ENCODE measurements at places on chromosomes 11 and 22.

- DNase-seq = no peak
Measured at GRCh38 chr11:117752071-117752470, 44.9 kb downstream of the DSCAML1 start.

GRCh38 chr22:40030758-40031095 is 36.0 kb downstream of the FAM83F start:
- no peak for DNase-seq

DNA sequence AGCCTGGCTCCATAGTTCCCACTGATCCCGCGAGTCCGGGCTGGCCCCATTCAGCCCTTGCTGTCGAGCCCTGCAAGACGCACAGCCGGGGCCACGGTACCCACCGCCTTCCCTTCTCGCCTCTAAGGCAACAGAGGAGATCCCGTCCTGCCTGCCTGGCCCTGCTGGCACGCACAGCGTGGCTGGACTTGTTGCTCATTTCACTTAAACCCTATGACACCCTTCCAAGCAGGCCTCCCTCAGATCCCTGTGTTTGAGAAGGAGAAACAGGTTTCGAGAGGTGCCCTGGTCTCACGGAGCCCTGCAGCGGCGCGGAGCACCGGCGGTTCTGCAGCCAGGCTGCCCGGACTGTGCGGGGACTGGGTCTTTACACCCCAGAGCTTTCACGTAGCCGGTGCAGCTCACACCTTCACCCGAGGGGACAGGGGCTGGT is 1048.4 kb downstream of the BRD1 start:
- DNase-seq = no peak

DNA sequence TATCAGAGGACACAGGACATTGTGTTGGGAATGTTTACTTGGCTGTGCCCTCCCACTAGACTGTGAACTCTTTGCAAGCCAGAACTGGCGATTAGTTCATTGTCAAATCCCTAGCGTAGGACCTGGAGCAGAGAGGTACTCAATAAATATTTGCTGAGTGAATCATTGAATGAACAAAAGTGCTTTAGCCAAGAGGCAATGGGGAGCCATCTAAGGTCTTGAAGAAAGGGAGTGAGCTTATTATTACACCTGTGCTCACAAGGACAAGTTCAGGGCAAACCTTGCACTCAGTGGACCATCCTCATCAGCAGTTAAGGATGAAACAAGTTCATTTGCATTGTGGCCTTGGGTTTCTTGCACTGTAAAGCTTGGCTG is 1.1 kb upstream of the RASSF10 start:
- DNase-seq = no peak

- no peak for DNase-seq
Measured at GRCh38 chr11:93256623-93257022, 58.8 kb upstream of the SLC36A4 start.

GRCh38 chr11:2769409-2770095 is 69.8 kb upstream of the KCNQ1OT1 start:
- no peak for DNase-seq

GRCh38 chr11:73271936-73272679 is at the start of gene P2RY6:
P2RY6 (plus strand) TSS chr11:73272338; CDS start chr11:73296519, 24,181 bp downstream.
- DNase-seq = no peak
